ENCODE measurements at places on chromosomes 2 and 18.

- DNase-seq: no peak
Observed at GRCh38 chr2:46338674-46339073, 41.5 kb downstream of the EPAS1 start.

GRCh38 chr2:207787017-207787416 lies 17.3 kb upstream of the FZD5 start:
- DNase-seq: no peak

GRCh38 chr2:217943446-217944321 lies 59.1 kb downstream of the TNS1 start:
- DNase-seq: no peak

GRCh38 chr2:203908797-203909185 lies 27.8 kb upstream of the ICOS start:
- DNase-seq: no peak

- no peak for DNase-seq
Observed at GRCh38 chr2:9914384-9915065, 37.0 kb upstream of the GRHL1 start.

DNA sequence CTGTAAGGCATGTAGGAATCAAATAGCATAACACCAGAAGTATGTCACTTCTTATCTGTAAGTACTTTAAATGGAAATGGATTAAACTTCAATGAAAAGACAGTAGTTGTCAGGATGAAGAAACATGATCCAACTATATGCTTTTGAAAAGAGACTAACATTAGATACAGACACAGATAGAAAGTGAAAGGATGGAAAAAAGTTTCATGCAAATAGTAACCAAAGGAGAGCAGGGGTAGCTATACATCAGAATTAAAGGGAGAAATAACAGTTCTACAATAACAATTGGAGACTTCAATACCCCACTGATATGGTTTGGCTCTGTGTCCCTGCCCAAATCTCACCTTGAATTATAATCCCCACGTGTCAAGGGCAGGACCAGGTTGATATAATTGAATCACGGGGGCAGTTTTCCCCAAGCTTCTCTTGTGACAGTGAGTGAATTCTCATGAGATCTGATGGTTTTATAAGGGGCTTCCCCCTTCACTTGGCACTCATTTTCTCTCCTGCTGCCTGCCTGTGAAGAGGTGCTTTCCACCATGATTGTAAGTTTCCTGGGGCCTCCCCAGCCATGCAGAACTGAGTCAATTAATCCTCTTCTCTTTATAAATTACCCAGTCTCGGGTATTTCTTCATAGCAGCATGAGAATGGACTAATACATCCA lies 205.4 kb upstream of the CDH2 start:
- no peak for DNase-seq

GRCh38 chr2:42045848-42046748 lies 1.7 kb upstream of the PKDCC start:
- DNase-seq: no peak

- no peak for DNase-seq
Observed at GRCh38 chr2:99656994-99657393, 167.2 kb upstream of the REV1 start.

GRCh38 chr18:80147037-80147417 lies 38.0 kb downstream of the ADNP2 start:
- no peak for DNase-seq

DNA sequence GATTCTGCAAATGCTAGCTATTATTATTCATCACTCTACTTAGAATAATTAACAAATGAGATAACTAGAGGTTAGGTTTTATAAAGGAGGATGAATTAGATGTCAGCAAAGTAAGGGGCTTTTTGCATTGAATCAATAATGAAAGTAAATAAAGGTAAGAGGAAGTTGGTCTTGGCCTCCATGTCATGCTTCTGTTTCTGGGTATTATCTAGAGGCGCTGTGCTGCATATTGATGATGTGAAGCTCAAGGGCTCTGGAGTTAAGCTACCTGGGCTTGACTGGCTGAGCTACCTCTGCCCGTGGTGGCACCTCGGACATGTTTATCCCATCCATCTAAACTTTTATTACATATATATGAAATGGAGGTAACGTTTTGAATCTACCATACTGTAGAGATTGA lies 350.9 kb downstream of the PARD3B start:
- no peak for DNase-seq

GRCh38 chr2:221095356-221095755 lies 476.7 kb downstream of the EPHA4 start:
- DNase-seq: no peak

GRCh38 chr2:68936427-68936826 lies 16.3 kb downstream of the GKN2 start:
- no peak for DNase-seq

- no peak for DNase-seq
Observed at GRCh38 chr2:217356781-217357180, 496.9 kb upstream of the TNP1 start.

- no peak for DNase-seq
Observed at GRCh38 chr2:32949260-32949659, 2.5 kb downstream of the LTBP1 start.

GRCh38 chr18:50987261-50987660 lies 19.4 kb downstream of the ELAC1 start:
- DNase-seq: no peak

GRCh38 chr2:64643838-64644457 lies 9.8 kb downstream of the SERTAD2 start:
- no peak for DNase-seq

DNA sequence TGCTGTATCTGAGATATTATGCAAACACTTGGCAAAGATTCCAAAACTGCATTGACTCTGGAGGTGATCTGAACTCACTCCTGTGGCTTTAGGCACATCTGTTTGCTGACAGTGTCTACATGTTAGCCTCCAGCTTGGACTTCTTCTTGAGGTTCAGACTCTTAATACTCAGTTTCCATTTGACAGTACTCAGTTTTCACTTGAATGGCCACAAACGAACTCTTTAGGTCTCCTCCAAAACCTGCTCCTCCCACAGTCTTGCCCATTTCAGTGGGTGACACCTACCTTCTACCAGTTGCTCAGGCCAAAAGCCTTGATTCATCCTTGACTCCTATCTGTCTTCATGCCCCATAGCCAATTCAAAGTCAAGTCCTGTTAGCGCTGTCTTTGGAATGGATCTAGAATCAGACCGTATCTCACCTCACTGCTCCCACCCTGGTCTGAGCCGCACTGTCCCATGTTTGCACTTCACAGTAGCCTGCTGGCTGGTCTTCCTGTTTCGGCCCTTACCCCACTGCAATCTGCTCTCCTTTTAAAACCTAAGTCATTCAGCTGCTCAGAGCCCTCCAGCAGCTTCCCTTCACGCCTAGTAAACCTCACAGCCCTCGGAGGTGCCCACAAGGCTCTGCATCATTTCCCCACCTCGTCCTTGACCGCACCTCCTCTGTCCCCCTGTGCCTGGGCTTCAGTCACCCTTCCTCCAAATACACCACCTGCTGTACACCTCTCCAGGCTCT lies 10.5 kb downstream of the ATG16L1 start:
- no peak for DNase-seq

GRCh38 chr2:127525691-127526131 lies 578 bp downstream of the IWS1 start:
- DNase-seq: no peak
